Anterior cingulate cortex (tissue), 58 donors: ENCODE measurements at places on chromosomes 6 and 20.

DNA sequence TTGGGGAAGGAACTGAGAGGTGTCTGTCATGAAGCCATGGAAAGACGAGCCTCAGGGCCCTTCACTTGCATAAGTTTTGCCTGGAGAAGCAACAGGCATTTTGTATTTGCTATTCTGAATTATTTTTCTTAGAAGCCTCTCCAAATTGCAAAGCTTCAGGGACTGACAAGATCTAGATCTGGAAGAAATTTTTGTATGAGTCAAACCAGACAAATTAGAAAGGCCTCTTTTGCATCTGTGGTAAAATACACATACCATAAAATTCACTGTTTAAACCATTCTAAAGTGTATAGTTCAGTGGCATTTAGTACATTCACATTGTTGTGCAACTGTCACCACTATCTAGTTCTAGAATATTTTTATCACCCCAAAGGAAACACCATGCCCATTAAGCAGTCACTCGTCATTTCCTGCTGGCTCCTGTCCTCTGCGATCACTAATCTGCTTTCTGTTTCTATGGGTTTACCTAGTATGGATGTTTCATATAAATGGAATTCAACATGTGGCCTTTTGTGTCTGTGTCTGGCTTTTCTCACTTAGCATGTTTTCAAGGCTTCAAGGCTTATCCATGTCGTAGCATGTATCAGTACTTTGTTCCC, 269.1 kb downstream of the PHF3 start:
- no peak for DNase-seq

- no peak for DNase-seq
These were observed 9.7 kb upstream of the ECI2 start for GRCh38 chr6:4145083-4145482.

GRCh38 chr6:40997234-40997957, 41.6 kb downstream of the UNC5CL start:
- DNase-seq = peak; percentile 58

- DNase-seq = no peak
These were observed 136.5 kb downstream of the TMEM242 start for GRCh38 chr6:157186785-157187181.

DNA sequence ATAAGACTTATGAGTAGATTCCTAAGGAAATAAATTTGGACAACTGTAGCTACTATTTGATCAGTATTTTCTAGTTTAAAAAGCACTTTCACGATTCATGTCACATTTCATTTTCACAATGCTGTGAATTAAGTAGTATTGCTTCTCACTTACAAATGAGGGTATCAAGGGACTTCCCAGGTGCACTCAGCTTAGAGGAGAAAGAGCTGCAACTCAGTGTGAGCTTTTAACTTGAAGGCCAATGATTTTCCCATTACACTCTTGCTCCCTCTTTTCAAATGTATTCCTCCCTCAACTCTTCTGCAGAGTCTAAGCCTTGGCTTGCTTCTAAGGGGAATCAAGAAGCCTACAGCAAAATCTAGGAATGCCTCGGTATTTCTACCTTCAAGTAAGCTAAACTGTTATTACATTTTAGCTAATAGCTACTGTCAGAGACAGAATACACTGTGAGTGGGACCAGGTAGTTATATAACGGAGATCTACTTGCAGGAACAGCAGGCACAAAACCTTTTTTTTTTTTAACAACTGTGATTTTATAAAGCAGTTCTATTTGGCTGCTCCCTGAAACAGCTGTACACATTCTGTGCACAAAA, 339.0 kb downstream of the SYNE1 start:
- DNase-seq = no peak

DNA sequence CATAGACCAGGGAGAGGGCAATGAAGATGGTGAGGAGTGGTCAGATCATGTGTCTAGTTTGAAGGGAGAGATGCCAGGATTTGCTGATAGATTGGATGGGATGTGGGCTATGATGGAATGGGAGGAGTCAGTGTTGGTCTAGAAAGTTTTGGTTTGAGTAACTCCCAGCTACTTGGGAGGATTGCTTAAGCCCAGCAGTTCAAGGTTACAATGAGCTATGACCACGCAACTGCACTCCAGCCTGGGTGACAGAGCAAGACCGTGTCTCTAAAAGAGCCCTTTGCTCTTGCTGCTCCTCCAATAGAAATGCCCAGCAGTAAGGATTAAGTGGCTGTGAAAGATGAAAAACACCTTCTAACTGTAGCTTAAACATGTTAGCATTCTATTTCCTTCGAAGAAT, 18.2 kb upstream of the LAMP5 start:
- DNase-seq = no peak

DNA sequence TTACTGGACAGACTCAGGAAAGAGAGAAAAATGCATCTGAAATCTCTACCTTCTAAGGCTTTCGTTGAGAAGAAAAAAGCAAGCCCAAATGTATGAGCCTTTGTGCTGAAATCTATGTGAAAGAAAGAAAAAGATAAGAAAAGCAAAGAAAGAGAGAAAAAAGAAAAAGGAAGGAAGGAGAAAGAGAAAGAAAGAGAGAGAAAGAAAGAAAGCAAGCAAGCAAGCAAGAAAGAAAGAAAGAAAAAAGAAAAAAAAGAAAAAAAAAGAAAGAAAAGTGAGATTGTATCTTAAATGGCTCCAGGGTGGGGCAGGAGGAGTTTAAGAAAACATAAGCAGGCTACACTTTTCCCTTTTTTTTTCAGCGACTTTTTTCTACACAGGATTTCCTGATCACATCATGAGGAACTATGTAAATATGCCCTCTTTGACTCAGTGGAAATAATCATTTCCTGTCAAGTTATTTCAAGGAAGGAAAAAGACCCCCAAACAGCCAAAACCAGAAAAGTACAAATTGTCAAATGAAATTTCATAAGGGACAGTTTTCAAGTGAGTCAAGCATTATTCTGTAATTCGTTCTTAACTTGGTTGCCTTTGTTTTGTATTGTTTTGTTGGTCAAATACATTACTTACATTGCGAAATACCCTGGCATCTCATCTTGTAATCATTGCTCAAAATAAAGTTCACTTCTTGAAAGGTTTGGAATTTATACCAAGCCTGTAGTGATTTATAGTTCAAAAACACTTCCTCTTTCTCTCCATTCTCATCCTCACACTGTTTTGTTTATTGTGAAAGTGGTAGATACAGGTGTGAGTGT, 79.5 kb upstream of the RNF217 start:
- no peak for DNase-seq

GRCh38 chr6:135141728-135142127, 39.4 kb upstream of the MYB start:
- DNase-seq = no peak

DNA sequence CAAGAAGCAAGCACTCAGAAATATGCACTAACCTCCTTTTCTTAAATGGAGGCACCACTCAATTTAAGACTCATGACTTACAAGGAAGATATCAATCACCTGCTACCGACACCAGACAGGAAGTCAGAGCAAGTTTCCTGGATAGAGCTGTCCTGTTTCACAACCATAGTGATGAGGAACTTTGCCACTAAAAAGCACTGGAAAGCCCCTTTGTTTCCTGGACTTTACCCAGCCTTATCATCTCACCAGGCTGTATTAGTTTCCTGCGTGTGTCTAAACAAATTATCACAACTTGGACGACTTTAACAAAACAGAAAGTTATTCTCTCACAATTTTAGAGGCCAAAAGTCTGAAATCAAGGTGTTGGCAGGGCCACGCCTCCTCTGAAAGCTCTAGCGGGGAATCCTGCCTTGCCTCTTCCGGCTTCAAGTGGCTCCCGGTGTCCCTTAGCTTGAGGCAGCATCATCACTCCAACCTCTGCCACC, 253.8 kb upstream of the STXBP5 start:
- DNase-seq = no peak

GRCh38 chr6:108927927-108928326, 79.7 kb downstream of the ARMC2 start:
- DNase-seq = no peak

- DNase-seq = no peak
These were observed 43.0 kb upstream of the ZNF217 start for GRCh38 chr20:53636540-53637097.

- DNase-seq = no peak
These were observed 25.4 kb downstream of the ZMYND8 start for GRCh38 chr20:47330933-47331708.

GRCh38 chr6:99151634-99152346, 197.7 kb downstream of the FAXC start:
- DNase-seq = no peak

GRCh38 chr20:13284830-13285229, 63.8 kb downstream of the ISM1 start:
- no peak for DNase-seq

DNA sequence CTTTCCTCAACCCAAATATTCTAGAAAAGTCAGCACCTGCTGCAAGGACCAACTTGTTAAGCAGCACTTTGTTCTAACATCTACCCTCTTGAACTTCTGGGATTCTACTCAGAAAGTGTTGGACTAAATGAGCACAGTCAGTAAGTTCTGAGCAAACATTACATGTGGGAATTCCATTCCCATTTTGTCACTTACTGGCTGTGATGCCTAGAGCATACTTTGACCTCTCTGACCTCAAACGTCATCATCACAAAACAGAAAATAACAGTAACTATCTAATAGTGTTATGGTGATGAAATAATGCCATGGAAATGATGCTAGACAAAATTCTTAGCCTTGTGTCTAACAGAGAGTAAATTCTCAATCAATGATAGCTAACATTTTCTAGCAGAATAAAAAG, 829.4 kb downstream of the EPHA7 start:
- no peak for DNase-seq

DNA sequence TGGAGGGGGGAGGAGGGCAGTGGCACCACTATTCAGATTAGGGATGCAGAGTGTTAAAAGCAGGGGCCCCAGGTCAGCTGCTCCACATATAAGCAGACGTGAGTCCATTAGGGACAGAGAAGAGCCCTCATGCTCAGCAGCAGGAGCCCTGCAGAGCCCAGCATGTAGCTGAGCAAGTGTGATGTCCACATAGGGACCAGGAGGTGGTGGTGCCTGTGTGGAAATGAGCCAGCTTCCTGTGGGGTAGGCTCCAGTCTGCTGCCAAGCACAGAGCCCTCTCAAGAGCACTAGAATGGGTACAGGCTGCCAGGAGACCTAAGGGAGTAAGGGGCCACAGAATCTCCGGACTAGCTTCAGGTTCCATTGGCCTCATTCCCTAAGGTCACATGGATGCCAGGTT, 57.9 kb upstream of the MLN start:
- no peak for DNase-seq

GRCh38 chr6:108689272-108690161, 128.8 kb downstream of the FOXO3 start:
- DNase-seq = no peak

- no peak for DNase-seq
These were observed 23.9 kb upstream of the B3GAT2 start for GRCh38 chr6:70980727-70981126.

DNA sequence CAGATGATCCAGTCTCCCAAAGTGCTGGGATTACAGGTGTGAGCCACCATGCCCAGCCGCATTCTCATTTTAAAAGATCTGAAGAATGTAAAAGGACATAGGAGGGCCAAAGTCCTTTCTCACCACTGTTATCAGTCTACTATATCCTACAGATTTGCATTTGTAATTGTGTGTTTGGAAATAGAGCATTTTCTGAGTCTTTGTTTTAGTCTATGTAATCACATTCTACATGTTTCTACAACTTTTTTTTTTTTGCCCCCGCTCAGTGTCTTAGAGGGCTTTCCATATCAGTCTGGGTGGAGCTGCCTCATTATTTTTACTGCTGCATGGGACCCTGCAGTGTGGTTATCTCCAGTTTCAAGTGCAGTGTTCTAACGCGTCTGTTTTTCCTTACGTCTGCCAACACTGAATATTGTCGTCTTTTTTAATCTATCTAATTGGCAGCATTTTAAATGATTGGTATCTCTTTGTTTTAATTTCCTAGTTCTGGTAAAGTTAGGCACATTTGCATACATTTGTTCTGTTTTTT, 7.8 kb downstream of the CUL9 start:
- DNase-seq = no peak

GRCh38 chr6:114315831-114316595, 26.8 kb downstream of the HS3ST5 start:
- DNase-seq = no peak

DNA sequence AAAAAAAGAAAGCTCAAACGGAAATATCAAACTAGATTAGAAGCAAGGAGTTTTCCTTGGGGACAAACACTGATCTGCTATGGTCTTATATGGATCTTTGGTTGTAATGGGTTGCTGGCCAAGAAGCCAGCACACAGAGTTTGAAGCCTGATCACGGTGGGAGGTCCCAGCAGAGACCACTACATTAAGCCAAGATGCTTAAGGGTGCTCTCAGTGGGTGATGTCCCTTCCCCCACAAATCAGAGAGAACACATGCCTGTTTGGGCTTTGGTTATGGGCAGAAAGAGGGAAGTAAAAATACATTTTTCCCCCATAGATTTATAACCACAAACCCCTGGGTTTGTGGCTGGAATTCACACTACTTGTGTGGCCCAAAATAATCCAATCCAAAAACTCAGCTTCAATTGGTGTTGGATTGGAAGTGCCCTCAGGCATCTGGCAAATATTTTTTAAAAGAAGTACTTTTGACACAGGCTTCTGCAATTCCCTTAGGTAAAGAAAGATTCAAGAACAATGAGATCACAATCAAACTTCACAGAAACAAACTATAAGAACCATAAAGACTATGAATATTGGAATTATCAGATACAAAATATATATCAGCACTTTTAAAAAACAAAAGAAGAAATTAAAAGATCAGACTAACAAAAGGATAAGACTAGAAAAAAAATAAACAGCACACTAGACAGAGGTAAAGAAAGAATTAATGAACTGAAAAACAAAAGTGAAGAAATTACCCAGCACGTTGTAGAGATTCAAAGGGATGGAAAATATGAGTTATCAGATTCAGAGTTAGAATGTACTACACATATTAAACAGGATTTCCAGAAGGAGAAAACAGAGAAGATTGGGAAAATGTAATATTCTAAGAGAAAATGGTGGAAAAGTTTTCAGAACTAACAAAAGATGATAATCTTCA, 44.7 kb downstream of the ESF1 start:
- no peak for DNase-seq

DNA sequence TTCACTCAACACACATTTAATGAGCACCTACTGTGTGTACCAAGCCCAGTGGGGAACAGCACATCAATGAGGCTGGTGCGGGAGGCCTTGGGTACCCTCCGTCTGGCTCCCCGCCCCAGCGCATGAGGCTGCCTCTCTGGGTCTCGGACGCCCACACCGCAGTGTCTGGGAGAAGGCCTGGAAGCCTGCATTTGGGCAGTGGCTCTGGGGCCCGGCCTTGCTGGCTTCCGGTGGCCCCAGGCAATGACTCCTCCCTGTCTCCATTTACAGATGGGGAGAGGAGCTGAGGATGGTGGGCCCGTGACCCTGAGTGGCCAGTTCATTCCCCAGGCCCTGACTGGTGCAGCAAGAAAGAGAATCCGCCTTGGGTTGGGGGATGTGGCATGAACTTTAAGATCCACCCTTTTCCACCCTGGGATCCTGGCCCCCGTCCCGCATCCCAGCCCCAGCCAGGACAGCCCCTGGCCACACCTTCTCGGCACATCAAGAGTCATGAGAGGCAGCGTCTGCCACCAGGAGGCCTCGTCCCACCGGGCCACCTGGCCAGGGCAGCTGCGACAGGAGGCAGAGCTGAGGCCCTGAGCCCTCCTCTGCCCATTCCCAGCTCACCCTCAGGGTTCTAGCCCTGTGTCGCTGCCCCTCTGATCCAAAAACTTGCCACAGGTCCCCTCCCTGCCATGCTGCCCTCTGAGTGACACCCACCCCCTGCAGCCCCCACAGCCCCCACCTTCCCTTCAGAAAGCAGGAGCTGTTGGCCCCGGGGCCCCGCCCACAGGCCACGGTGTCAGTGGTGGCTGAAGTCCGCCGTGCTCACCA, 17.5 kb upstream of the MRGBP start:
- no peak for DNase-seq
